ENCODE measurements at places on chromosomes 5 and 9.

DNA sequence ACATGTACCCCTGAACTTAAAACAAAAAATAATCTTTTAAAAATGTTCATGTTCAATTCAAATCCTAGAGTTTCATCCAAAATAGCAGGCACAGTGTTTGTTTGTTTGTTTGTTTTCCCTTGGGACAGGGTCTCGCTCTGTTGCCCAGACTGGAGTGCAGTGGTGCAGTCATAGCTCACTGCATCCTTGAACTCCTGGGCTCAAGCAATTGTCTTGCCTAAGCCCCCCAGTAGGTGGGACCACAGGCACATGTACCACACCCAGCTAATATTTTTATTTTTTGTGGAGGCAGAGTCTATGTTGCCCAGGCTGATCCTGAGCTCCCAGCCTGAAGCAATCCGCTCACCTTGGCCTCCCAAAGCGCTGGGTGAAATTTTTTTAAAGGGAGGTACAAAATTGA, 5.0 kb upstream of the POLR1E start:
- DNase-seq, result no peak

DNA sequence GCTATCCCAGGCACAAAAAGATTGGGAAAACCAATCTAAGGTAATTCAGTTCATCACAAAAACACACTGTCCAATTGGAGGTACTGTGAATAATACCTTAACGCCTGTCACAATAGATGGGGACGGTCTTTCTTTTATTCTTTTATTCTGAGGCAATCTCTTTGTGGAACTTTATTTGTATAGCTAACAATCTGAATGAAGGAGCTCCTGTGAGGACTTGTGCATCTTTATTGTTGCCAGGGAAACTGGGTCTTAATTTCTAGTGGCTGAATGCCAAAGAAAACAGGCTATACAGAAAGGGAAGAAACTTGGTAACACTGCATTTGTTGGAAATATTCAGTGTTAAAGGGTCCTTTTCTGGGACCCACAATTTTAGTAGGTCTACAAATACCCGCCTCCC, 546.9 kb upstream of the C9orf72 start:
- no peak for DNase-seq

- DNase-seq, result peak; percentile 8
These were observed 102.2 kb upstream of the DAB2 start for GRCh38 chr5:39526914-39527477.

- DNase-seq, result no peak
These were observed 395.6 kb upstream of the TLE4 start for GRCh38 chr9:79176014-79176697.

GRCh38 chr9:131915181-131915580, 164.5 kb downstream of the MED27 start:
- no peak for DNase-seq

GRCh38 chr5:139383275-139383992, at the start of gene SLC23A1:
Gene SLC23A1, minus strand, starts transcription at chr5:139383297. Its CDS starts 44 bp downstream, at chr5:139383253.
- DNase-seq, result no peak

DNA sequence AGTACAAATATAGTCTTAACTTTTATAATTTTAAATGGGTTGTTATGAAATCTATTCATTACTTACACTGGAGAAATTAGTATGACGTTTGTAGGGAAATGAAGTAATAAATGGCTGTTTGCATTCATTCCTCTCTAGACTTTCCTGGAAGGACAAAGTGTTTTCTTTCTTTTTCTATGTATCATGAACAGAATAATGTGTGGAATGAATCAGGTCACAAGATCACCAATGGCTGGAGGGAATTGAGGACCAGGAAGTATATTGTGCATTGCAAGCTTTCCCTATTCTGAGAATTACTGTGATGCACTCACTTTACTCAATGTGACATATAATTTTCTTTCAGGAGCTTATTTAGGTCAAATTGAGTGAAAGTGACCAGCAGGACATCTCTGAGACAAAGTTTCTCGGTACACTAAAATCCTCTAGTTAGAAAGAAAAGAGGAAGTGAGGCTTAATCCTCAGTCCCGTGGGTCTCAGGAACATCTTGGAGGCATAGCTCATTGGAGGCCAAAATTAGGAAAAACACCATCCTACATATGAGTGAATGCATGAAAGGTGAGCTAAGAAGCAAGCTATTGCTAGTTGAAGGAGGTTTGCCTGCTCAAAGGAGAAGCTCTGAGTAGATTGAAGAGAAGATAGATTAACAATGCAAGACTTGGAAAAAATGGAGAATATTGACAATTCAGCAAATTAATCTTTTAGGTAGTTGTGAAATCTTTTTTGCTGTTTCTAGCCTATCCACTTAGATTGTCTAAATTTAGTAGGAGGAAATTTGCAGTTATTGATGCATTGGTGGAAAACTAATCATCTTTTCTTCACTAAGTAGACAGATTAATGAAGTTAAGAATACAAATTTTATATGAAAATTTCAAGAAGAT, 28.0 kb downstream of the ERAP2 start:
- DNase-seq, result no peak

- DNase-seq, result no peak
These were observed 1060.1 kb downstream of the PTPRD start for GRCh38 chr9:9552665-9553064.

GRCh38 chr5:6517510-6517909, 68.9 kb downstream of the UBE2QL1 start:
- DNase-seq, result no peak

DNA sequence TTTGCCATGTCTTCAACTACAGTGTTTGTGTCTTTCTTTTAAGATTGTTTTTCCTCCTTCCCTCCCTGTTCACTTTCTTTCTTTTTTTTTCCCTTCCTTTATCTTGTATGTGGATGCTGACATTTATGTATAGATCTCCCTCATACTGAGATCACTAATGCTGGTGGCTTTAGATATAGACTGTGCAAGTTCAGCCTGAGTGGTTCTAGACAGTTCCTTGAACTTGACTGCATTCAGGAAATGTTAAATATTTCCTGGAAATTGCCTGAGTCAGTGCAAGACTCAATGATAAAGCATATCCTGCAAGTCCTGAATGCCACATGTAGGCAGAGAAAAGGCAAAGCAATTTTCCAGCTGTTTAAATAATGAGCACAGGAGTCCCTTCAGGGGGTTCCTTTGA, 182.5 kb upstream of the NR3C1 start:
- no peak for DNase-seq

- no peak for DNase-seq
These were observed 196.4 kb downstream of the CDK5RAP2 start for GRCh38 chr9:120383611-120383998.

GRCh38 chr9:10925896-10926295, 313.1 kb upstream of the PTPRD start:
- no peak for DNase-seq

All from putamen (tissue), 1 donor.